Activated naive CD8-positive, alpha-beta T cell treated with anti-CD3 and anti-CD28 coated beads for 36 hours (primary cell): ENCODE measurements at places on chromosomes 2 and 18. TPM values are rescaled to one million over a fixed set of nuclear protein-coding genes. Genes with fewer than 3 reads are reported as not detected.

DNA sequence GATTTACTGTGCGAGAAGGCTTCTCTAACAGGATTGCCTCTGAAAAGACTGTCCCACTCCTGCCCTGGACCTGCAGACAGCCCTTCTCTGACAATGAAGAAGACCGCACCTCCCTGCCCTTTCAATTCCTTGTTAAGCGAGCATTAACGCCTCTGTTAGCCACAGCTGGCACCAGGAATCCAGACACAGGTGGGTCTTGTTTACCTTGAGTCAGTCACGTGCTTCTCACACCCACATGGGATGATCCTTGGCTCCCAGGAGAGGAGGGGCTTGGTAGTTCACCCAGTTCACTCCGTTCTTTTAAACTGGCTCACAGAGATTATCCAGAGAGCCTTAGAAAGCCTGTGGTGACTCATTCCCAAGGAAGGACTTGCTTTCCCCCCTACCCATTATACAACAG lies 410.5 kb upstream of the MEIS1 start:
- no peak for DNase-seq

GRCh38 chr2:235860111-235860510 lies 308.1 kb downstream of the GBX2 start:
- DNase-seq: no peak

KIAA2012 gene
- total RNA-seq: not detected

SPR gene
- 13.9 TPM for total RNA-seq

DNA sequence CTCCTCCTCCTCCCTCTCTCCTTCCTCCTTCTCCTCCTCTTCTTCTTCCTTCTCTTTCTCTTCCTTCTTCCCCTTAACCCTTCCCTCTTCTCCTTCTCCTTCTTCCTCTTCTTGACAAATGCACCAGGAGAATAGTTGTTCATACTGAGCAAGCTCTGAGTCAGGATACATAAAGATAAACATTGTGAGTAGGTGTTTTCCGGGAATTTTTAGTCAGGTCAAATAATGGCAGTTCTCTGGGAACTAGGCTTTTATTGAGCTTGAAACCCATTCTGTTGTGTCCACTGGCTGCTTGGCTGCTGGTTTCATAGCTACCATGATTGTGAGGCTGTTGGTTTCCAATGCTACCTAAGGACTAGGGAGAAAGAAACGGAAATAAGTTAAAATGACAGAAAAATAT lies 1144.7 kb upstream of the DDX18 start:
- no peak for DNase-seq

DNA sequence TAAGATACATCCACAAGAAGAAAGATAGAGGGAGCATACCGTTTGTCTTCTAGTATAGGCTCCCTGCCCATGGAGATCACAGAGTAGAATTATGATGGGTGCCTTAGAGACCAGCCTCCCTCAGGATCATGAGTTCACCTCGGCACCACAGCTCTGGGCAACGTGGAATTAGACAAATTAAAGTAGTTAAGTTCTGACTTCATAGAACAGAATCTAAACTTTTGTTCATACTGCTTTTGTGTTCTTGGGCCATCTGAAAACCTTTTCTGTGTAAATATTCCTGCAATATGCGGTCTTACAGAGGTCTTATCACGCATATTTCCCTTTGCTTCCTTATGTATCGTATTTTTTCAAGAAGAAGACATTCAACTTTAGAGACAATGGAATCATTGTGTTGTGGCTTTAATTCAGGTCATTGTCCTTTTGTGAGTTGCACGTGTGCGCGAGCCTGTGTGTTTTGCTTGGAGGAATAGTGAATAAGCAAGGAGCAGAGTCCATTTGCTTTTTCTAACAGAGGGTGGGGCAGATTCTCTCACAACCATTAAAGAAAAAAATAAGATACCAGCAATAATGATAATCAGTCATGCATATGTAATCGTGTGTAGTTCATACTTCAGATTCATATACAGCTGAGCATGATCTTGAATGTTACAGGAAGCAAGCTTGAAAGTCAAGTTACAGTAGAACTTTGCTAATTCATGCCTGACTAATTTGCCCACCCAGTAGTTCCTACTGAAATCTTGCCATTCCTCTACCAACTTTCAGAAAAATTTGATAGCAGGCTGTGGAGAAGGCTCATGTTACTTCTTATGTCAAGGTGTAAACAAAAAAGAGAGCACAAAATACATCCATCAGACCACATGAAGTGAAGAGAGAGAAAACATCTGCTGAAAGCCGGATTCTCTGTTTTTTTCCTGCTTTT lies 243.6 kb downstream of the NEDD4L start:
- DNase-seq: no peak

SPTBN1 gene
- total RNA-seq: 88.3 TPM

GRCh38 chr18:13382366-13382953 lies 163.9 kb downstream of the LDLRAD4 start:
- no peak for DNase-seq

PARD6G gene
- 0.26 TPM for total RNA-seq

DNA sequence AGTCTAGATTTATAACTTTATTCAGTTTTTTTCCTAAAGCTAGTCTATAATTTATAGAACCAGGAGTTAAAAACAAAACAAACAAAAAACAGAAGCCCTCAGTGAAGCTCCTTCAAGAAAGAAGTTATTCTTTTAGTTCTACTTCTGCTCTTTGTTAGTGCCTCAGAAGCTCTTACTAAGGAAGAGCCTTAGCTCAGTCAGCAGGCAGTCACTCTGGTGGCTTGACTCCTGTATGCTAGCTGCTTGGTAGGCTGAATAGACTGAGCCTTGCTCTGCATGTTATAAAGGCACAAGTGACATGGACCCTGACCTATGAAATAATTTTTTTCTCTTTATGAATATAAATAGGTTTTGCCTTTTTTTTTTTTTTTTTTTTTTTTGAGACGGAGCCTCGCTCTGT lies 24.8 kb downstream of the NCOA1 start:
- DNase-seq: no peak

- DNase-seq: peak; percentile 14
Observed at GRCh38 chr18:48541026-48541746, 2.4 kb downstream of the CTIF start.
